ENCODE measurements at places on chromosomes 13 and 19.

GRCh38 chr19:3324405-3324856 is 42.0 kb upstream of the NFIC start:
- peak; percentile 96 for DNase-seq

- DNase-seq, result no peak
These were observed 200.2 kb downstream of the COL4A1 start for GRCh38 chr13:110106726-110107125.

DNA sequence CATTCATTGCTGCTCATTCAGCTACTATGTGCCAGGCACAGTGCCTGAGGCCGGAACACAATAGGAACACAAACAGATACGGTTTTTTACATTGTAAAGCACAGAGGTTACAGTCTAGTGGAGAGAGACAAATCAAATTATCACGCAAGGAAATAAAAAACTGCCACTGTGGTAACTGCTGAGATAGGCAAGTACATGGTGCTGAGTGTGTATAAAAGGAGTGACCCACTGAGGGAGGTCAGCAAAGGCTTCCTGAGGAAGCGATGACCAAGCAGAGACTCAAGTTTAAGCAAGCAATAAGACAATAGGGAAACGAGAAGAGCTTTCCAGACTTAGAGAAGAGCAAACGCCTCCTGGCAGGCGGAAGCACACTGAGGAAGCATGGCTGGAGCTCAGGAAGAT is 56.4 kb downstream of the NUFIP1 start:
- DNase-seq, result no peak

DNA sequence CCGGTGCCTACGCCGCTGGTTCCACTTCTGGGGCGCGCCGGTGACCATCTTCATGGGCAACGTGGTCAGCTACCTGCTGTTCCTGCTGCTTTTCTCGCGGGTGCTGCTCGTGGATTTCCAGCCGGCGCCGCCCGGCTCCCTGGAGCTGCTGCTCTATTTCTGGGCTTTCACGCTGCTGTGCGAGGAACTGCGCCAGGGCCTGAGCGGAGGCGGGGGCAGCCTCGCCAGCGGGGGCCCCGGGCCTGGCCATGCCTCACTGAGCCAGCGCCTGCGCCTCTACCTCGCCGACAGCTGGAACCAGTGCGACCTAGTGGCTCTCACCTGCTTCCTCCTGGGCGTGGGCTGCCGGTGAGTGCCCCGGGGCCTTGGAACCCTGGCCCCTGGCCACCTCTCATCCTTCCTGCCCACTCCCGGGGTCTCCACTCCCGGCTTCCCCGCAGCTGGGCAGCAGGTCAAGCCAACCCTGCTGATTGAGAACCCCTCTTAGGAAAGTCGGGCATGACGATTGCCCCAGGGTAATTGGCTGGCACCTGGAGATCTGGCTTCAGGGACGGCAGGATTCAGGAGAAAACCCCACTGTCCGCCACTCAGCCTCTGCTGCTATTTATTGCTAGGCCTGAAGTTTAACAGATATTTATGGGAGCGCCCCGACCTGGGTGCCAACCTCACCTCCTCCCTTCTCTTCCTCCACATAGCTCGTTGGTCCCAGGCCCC is 39.1 kb downstream of the TRPM4 start:
- DNase-seq, result no peak

GRCh38 chr19:1923319-1923718 is 17.7 kb upstream of the CSNK1G2 start:
- no peak for DNase-seq

GRCh38 chr19:54074851-54075250 is 6.3 kb downstream of the TARM1 start:
- DNase-seq, result no peak

GRCh38 chr13:37889820-37890219 is 20.2 kb upstream of the TRPC4 start:
- no peak for DNase-seq

GRCh38 chr13:95226932-95227695 is 74.1 kb downstream of the ABCC4 start:
- DNase-seq, result no peak

GRCh38 chr13:80973721-80974120 is 632.8 kb upstream of the SPRY2 start:
- DNase-seq, result no peak

GRCh38 chr19:39797083-39797482 is 18.4 kb downstream of the LEUTX start:
- DNase-seq, result no peak

GRCh38 chr19:41930322-41930722 is 2.1 kb upstream of the ERFL start:
- DNase-seq, result no peak

DNA sequence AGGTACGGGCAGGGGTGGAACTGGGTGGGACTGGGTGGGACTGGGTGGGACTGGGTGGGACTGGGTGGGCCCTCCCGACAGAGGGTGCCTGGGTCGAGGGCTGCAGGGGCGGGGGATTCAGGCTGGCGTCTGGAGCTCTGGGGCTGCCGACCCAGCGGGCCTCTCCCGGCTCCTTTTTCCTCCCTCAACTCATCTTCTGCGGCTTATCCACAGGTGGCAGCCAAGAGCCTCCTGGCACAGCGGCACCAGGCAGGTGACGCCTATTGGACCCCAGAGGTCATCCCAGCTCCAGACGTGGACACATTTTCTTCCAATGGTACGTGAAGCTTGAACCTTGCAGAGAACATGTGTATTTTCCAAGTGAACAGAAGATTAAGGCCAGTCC is 533 bp downstream of the ZNF544 start:
- DNase-seq, result peak; percentile 40

DNA sequence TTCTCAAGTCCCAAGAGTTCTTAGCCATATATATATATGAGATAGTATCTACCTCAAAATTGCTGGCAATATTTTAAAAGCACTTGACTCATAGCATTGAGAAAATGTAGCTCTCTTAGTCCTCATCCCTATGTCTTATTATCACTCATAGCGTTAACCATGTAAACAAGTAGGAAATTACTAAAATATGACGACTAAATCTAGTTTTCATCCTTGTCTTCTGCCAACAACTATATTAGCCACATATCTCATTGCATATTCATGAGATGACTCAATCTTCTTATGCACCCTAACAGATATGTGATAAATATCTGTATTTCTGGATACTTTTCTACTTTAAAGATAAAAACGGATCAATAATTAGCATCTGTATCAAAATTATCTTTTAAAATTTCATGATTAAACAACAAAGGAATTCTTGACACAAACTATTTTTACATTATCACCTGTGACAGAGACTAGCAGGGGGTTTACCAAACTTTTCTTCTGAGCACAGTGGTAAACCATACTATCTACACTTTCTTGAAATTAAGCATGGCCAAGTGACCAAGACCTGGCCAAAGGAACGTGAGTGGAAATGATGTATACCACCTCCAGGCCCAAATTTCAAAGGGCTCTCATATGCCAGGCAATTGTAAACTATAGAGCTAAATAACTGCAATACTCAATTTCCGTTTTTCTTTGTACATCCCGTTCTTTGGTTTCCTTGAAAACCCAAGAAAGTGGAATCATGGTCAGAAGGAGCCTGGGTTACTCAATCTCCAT is 45.7 kb downstream of the ZC3H13 start:
- DNase-seq, result no peak

Measured in stimulated activated CD8-positive, alpha-beta memory T cell treated with anti-CD3 and anti-CD28 coated beads, Interleukin-4, amount 100 ng/mL, for 48 hours (primary cell).